Calu3 (cell line): ENCODE measurements at places on chromosomes 3 and 15.

GRCh38 chr3:48708481-48708889 is 8.5 kb downstream of the IP6K2 start:
- DNase-seq: no peak

GRCh38 chr3:39166134-39166710 is 12.8 kb upstream of the CSRNP1 start:
- no peak for DNase-seq

GRCh38 chr15:39430389-39430788 is 150.5 kb upstream of the THBS1 start:
- no peak for DNase-seq

GRCh38 chr15:47746516-47746915 is 29.2 kb downstream of the SEMA6D start:
- no peak for DNase-seq

GRCh38 chr3:76585794-76586392 is 454.0 kb upstream of the ROBO2 start:
- no peak for DNase-seq

DNA sequence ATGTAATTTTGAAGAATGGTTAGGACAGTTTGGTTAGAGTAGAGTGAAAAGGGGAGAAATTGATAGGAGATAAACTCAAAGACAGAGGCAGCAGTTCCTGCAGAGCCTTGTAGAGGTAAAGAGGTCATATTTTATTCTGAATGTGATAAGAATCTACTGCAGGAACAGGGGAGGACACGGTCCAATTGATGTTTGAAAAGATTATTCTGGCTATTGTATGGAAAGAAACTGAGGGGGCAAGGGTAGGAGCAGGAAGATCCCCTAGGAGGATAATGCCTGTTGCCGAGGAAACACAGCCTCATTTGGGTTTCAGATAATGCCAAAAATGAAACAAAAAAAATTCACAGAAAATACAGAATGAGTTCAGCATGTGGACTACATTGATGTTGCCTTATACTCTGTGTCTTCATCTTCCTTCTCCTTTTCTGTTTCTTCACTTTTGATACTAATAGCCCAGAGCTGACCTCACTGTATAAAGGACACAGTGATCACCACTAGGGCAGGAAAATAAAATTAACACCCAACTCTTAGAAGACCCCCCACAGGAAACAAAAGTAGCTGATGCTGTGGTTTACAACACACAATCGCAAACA is 454.6 kb upstream of the UBE2E2 start:
- no peak for DNase-seq

- no peak for DNase-seq
Measured at GRCh38 chr15:34796847-34797435, 1.6 kb upstream of the ACTC1 start.

DNA sequence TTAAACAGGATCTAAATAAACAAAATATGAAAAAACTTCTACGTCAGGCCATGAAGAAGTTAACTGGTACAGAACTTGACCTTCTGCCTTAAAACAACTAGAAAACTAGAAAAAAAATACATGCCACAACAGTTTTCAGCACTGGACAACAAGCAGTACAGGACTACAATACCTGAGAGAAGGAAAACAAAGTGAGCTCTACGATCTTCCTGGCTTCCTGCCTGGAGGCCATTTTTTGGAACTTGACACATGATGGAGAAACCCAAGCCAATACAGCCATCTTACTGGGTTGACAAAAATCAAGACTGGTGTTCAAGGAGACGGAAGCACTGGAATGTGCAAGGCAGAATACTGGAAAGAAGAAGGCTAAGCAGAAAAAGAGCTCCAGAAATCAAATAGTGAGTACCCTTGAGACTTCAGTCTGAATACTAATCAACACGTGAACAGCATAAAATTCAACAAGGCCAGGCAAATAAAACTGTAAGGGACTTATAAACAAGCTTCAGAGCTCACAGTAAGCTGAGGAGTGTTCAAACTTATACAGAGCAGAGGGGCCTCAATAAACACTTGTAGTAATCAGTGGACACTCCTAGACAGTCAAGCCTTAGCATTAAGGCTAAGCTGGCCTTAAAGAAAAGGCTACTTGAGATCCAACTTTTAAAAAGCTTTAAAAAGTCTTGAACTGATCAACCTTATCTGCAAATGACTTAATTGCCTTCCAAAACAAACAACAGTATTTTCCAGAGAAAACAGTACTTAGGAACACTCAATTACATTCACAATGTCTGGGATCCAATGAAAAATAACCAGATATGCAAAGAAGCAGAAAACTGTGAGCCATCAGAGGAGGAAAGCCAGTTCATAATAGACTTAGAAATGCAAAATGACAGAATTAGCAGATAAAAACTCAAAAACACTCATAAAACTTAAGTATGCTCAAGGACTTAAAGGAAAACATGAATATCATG is 63.2 kb downstream of the DLG1 start:
- DNase-seq: no peak

- no peak for DNase-seq
Measured at GRCh38 chr3:67067251-67067650, 69.1 kb downstream of the KBTBD8 start.

DNA sequence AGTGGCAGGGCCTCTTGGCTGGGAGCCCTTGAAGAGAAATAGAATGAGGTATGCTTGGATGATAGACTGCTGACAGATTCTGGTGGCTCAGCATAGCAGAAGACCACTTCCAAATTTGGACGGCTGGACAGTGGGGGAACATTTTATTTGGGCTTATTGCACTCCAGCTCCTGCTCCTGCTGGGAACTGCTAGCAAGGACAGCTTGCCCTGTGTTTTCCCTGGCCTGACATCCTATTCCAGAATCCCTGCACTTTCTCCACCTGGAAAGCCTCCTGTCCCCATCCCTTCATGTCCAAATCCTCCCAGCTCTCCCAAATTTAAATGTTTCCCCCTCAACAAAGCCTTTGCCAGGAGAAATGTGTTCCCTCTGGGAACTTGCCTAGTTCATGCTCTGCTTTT is 9.8 kb upstream of the COLQ start:
- DNase-seq: no peak
